ENCODE measurements at places on chromosomes 5 and 9.

DNA sequence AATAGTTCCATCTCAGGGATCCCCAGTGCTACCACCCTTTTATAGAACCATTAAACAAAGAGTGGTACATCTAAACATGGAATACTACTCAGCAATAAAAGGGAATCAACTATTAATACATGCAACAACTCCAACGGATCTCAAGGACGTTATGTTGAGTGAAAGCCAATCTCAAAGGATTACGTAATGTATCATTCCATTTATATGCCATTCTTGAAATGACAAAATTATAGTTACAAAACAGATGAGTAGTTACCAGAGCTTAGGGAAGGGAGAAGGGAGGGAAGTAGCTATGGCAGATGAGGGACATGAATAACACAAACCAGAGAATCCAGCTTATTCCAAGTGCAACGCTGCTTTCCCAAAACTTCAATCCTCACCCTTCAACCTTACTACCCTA lies 69.5 kb downstream of the ACTL7B start:
- peaks cover 4% of the 10 kb centered on the region for H3K27me3 ChIP-seq
- no peaks in the 10 kb centered on the region for H3K4me1 ChIP-seq
- H3K36me3 ChIP-seq, result no peaks in the 10 kb centered on the region
- H3K27ac ChIP-seq, result no peak overlapping the region
- H3K4me3 ChIP-seq, result no peak overlapping the region

- DNase-seq, result no peak
Observed at GRCh38 chr9:38192731-38193265, 123.8 kb upstream of the SHB start.

GRCh38 chr5:132073231-132074013 lies at the start of gene CSF2:
TSS of gene CSF2 (plus strand) at chr5:132073789. CDS start at chr5:132073824, 35 bp downstream.
- no peak within 1 kb of the TSS for H3K4me3 ChIP-seq
- H3K4me1 ChIP-seq, result peaks cover 10% of the 10 kb centered on the region
- DNase-seq, result peak; percentile 40
- no peaks in the 10 kb centered on the region for H3K36me3 ChIP-seq
- H3K27ac ChIP-seq, result no peak within 1 kb of the TSS

DNA sequence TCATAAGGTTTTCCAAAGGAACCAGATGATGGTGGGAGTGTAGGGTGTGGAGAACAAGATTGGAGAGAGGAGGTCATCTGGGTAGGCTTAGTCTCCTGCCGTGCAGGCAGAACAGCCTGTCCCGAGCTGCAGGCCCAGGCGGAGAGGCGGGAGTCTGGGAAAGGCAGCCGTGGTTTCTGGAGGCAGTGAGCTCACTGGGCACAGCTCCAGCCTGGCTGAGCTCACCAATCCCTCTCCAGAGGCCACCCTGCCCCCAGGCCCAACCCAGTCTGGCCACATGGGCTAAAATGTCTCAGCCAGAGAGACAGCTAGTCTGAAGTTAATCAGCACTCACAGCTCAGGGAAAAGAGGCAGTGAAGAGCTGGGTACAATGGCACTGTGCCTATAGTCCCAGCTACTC lies 12.3 kb downstream of the P4HA2 start:
- peak; percentile 98 for DNase-seq
- H3K4me1 ChIP-seq, result peaks cover 12% of the 10 kb centered on the region
- no peak overlapping the region for H3K4me3 ChIP-seq
- H3K36me3 ChIP-seq, result peaks cover 54% of the 10 kb centered on the region

- no peaks in the 10 kb centered on the region for H3K36me3 ChIP-seq
- H3K27ac ChIP-seq, result no peak overlapping the region
- no peak for DNase-seq
- no peak overlapping the region for H3K4me3 ChIP-seq
- no peaks in the 10 kb centered on the region for H3K27me3 ChIP-seq
Observed at GRCh38 chr5:104375345-104375744, 812.8 kb upstream of the NUDT12 start.

DNA sequence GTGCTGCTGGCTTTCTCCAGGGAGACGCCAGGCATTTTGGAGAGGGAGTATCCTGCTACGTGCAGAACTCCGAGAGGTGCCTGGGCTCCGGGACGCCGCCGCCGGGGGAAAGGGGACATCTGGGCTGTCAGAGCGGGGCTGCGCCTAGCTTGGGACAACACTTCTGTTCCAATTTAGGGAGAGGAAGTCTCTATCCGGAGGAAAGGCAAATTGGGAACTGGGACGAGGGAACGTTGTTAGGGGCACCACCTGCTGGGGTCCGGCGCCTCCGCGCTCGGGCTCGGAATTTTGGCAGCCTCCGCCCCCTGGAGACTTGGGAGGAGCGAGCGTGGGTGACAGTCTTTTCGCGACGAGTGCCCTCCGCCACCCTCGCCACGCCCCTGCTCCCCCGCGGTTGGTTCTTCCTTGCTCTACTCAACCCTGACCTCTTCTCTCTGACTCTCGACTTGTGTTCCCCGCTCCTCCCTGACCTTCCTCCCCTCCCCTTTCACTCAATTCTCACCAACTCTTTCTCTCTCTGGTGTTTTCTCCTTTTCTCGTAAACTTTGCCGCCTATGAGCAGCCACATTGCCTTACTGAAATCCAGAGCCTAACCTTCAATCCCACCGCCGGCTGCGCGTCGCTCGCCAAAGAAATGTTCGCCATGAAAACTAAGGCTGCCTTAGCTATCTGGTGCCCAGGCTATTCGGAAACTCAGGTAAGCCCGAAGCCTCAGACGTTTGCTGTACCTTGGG lies 1.6 kb downstream of the TSLP start:
- H3K27me3 ChIP-seq, result no peaks in the 10 kb centered on the region
- H3K4me3 ChIP-seq, result peak overlapping the region; percentile 53
- DNase-seq, result peak; percentile 28
- H3K36me3 ChIP-seq, result no peaks in the 10 kb centered on the region
- H3K4me1 ChIP-seq, result peaks cover 12% of the 10 kb centered on the region

GRCh38 chr5:143101121-143101520 lies 302.4 kb downstream of the NR3C1 start:
- H3K4me1 ChIP-seq, result no peaks in the 10 kb centered on the region
- no peak overlapping the region for H3K27ac ChIP-seq
- no peak overlapping the region for H3K4me3 ChIP-seq
- no peaks in the 10 kb centered on the region for H3K27me3 ChIP-seq
- DNase-seq, result no peak

DNA sequence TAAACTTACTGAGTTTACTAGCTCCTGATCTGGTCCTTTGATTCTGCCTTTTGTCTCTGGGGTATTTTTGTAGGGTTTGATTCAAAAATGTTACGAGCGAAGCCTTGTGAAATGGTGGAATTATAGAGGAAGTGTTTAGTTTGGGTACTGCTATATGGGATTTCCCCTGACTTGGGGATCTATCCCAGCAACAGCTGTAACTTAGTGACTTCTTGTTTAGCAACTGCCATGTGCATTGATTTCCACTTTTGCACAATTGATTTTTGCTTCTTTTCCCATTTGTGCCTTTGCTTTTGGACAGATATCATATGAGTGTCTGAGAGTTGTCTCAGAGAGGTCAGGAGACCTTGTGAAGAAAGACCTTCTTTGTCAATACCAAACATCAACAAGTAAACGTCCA lies 248.5 kb upstream of the DAP start:
- no peak overlapping the region for H3K27ac ChIP-seq
- H3K27me3 ChIP-seq, result peaks cover 6% of the 10 kb centered on the region
- H3K4me1 ChIP-seq, result no peaks in the 10 kb centered on the region
- DNase-seq, result no peak
- H3K36me3 ChIP-seq, result no peaks in the 10 kb centered on the region

DNA sequence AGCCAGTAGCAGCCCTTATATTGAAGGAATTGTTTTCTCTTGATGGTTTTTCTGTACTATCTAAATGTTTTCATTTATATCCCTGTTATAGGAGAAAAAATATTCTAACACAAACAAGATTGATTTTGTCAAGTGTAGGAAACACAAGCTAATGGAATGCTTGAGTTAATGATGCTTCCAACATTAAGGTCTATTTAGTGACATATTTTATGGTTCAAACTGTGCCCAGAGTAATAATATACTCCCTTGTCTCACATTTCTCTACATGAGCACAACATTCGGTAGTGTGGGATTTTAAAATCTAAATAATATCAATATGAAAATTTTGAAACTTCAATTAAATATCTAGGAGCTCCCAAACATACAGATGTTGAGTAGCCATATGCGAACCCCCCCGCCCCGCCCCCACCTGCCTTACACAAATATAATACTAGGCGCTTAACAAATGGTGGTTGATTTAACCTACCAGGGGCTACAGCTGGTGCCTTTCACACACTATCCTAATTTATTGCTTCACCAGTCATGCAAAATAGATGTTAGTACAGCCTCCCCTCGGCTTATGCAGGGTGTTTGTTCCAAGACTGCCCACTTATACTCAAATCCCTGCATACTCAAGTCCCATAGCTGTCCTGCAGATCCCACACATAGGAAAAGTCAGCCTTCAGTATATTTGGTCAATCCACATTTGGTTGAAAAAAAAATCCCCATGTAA lies 124.1 kb upstream of the ACO1 start:
- DNase-seq, result no peak
- no peaks in the 10 kb centered on the region for H3K4me1 ChIP-seq
- H3K4me3 ChIP-seq, result no peak overlapping the region
- no peaks in the 10 kb centered on the region for H3K27me3 ChIP-seq
- H3K36me3 ChIP-seq, result no peaks in the 10 kb centered on the region

GRCh38 chr5:96984506-96985192 lies 48.8 kb downstream of the LNPEP start:
- peaks cover 4% of the 10 kb centered on the region for H3K4me1 ChIP-seq
- DNase-seq, result peak; percentile 74
- H3K27me3 ChIP-seq, result no peaks in the 10 kb centered on the region
- no peak overlapping the region for H3K27ac ChIP-seq

DNA sequence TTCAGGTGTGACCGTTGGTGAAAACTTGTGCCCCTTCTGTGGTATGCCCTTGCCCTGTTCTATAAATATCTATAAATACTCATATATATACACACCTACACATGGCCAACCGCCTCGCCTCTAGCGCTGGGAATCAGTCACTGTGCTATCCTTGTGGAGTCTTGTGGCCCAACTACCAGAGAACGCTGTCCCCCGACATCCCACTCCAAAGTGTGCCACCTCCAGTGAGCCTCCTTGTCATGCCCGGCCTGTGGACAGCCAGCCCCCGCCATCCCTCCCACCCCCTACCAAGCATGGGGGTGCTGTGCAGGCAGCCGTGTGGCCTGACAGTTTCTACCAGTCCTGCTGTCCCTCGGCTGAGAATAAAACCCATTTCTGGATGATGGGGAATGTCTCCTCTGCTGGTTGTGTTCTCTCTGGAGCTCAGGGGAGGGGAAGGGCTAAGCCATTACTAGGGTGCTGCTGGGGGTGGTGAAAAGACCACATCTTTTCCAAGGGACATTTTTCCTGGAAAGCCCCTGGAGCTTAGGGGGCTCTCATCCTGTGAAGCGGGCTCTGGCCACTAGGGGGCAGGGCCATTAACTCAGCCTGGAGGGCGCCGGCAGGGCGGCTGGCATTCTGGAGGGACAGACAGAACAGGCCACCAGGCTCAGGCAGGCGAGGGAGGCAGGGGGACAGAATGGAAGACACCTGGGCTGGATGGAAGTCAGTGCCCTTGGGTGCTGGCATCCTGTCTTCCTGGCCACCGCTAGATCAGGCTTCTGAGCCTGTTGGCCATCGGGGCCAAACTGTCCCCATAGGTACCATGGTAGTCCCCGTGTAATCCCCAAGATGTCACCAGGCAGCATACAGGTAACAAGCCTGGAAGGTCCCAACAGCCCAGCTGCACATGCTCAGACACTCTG lies 20.7 kb downstream of the GOLGA2 start:
- peak; percentile 32 for DNase-seq
- peaks cover 45% of the 10 kb centered on the region for H3K36me3 ChIP-seq
- H3K27me3 ChIP-seq, result no peaks in the 10 kb centered on the region
- H3K4me1 ChIP-seq, result no peaks in the 10 kb centered on the region
- no peak overlapping the region for H3K27ac ChIP-seq

DNA sequence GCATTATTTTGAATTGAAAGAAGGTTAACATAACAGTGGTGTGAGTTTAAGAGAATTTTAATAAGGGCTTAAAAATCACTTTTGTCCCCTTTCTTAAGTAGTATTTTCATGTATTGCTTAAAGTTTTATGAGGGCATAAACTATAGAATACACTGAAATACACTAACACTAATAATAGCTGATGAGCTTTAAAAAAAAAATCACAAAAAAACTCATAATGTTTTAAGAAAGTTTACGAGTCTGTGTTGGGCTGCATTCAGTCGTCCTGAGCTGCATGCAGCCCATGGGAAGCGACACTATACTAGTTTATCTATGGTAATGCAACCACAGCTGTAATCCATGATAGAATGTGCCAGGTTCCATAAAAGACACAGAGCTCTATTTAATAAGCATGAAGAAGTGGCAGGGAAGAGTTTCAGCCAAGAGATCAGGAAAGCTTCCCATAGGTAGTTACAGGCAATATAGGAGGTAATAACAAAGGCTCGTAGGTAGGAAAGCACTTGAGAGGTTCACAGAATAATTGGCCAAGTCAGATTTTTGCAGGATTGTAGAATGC lies 4.5 kb downstream of the SREK1IP1 start:
- no peaks in the 10 kb centered on the region for H3K27me3 ChIP-seq
- peaks cover 7% of the 10 kb centered on the region for H3K4me1 ChIP-seq
- no peak overlapping the region for H3K27ac ChIP-seq
- peaks cover 4% of the 10 kb centered on the region for H3K36me3 ChIP-seq

GRCh38 chr9:4746278-4747030 lies 5.5 kb upstream of the AK3 start:
- no peak overlapping the region for H3K4me3 ChIP-seq
- H3K27ac ChIP-seq, result no peak overlapping the region
- DNase-seq, result no peak
- H3K27me3 ChIP-seq, result no peaks in the 10 kb centered on the region
- no peaks in the 10 kb centered on the region for H3K36me3 ChIP-seq

DNA sequence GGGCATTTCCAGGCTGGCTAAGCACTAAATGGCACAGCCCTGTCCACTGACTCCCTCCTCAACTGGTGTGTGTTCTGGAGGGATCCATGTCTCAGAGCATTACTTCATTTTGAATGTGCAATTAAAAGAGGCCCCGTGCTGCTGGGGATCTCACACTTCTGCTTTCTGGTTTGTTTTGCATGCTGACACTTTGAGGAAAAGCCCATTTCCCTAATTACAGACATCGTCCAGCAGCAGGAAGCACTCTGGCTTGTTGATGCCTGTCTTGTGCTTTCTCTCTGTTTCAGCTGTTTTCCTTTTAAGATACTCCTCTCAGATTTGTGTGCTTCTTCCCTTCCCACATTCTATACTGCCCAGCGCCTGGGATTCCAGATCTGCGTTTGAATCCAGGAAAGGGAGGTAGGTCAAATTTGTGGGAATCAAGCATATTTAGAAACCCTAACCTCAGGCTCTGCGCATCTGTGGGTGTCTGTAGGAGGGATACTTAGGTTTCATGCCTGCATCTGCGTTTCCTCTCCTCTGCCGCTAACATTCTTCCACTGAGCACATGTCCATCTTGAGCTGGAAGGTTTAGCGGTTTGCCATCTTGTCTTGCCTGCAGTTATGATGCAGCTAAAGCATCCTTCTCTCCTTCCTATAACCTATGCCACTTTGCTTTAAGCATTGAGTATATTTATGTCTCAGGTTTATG lies 25.7 kb downstream of the SYK start:
- no peak overlapping the region for H3K27ac ChIP-seq
- peaks cover 4% of the 10 kb centered on the region for H3K27me3 ChIP-seq
- no peaks in the 10 kb centered on the region for H3K36me3 ChIP-seq
- H3K4me1 ChIP-seq, result no peaks in the 10 kb centered on the region
- no peak overlapping the region for H3K4me3 ChIP-seq
- no peak for DNase-seq

- H3K27ac ChIP-seq, result no peak overlapping the region
- no peak overlapping the region for H3K4me3 ChIP-seq
- no peak for DNase-seq
- H3K27me3 ChIP-seq, result no peaks in the 10 kb centered on the region
- no peaks in the 10 kb centered on the region for H3K4me1 ChIP-seq
- no peaks in the 10 kb centered on the region for H3K36me3 ChIP-seq
Observed at GRCh38 chr5:84229045-84229444, 155.6 kb downstream of the EDIL3 start.
